Right lobe of liver (tissue), 6 donors: ENCODE measurements at places on chromosomes 1 and 21. TPM values are rescaled to one million over a fixed set of nuclear protein-coding genes. Genes with fewer than 3 reads are reported as not detected.

ZBTB8A gene
- total RNA-seq, result 3.4 TPM

OR10J1 gene
- total RNA-seq, result not detected

GRCh38 chr1:104905322-104905721 is 1155.6 kb downstream of the AMY1C start:
- no peaks in the 10 kb centered on the region for H3K36me3 ChIP-seq
- no peaks in the 10 kb centered on the region for H3K4me1 ChIP-seq
- no peak overlapping the region for H3K27ac ChIP-seq
- DNase-seq, result no peak
- H3K27me3 ChIP-seq, result no peaks in the 10 kb centered on the region
- H3K4me3 ChIP-seq, result no peak overlapping the region

FCGR3A gene
- total RNA-seq, result 28.5 TPM

GRCh38 chr1:95888941-95889390 is 655.0 kb downstream of the RWDD3 start:
- no peak overlapping the region for H3K4me3 ChIP-seq
- no peak for DNase-seq
- H3K27ac ChIP-seq, result no peak overlapping the region
- no peaks in the 10 kb centered on the region for H3K4me1 ChIP-seq

MR1 gene
- 7.9 TPM for total RNA-seq
